Cerebellar nuclear complex (tissue), 1 donor: ENCODE measurements at places on chromosomes 16 and 17.

GRCh38 chr16:66961065-66961744 is at the start of gene CES3:
Gene CES3, plus strand, starts transcription at chr16:66961266. Its CDS starts 42 bp downstream, at chr16:66961308.
- no peak for DNase-seq

GRCh38 chr16:9176547-9177418 is 85.3 kb downstream of the HAPSTR1 start:
- DNase-seq = no peak

DNA sequence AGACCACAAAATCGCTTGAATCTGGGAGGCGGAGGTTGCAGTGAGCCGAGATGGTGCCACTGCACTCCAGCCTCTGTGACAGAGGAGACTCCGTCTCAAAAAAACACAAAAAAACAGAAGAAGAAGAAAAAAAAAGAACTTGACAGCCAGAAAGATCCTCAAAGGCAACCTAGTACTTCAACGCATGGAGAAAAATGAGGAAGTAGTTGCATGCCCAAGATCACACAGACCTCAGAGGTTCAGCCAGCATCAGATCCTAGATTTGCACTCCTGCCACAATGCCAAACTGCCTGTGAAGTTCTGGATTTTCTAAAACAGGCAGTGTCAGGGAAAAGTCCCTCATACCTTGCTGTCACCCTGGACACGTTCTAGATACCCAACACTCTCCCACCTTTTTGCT is 1.5 kb downstream of the ATPAF2 start:
- no peak for DNase-seq

GRCh38 chr17:31493656-31494155 is 102.2 kb downstream of the RAB11FIP4 start:
- DNase-seq = no peak

DNA sequence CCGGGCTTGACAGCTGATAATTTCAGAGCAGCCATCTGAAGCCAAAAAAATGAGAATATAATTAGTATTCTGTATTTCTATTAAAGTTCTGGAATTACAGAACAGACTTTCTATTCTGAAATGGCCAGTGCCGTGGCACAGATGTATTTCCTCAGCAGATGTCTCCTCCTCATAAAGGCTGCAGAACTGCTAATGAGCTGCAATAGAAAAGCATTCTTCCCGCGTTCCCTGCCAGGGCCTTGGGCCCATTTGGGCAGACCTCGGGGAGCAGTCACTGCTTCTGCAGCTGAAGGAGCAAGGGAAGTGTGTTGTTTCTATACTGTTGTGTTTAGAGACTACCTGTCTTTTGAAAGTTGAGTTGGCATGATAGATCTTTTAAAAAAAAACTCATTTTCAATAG is 152.6 kb upstream of the CACNG5 start:
- no peak for DNase-seq

- no peak for DNase-seq
Observed at GRCh38 chr17:39400547-39401411, 647 bp downstream of the FBXL20 start.

DNA sequence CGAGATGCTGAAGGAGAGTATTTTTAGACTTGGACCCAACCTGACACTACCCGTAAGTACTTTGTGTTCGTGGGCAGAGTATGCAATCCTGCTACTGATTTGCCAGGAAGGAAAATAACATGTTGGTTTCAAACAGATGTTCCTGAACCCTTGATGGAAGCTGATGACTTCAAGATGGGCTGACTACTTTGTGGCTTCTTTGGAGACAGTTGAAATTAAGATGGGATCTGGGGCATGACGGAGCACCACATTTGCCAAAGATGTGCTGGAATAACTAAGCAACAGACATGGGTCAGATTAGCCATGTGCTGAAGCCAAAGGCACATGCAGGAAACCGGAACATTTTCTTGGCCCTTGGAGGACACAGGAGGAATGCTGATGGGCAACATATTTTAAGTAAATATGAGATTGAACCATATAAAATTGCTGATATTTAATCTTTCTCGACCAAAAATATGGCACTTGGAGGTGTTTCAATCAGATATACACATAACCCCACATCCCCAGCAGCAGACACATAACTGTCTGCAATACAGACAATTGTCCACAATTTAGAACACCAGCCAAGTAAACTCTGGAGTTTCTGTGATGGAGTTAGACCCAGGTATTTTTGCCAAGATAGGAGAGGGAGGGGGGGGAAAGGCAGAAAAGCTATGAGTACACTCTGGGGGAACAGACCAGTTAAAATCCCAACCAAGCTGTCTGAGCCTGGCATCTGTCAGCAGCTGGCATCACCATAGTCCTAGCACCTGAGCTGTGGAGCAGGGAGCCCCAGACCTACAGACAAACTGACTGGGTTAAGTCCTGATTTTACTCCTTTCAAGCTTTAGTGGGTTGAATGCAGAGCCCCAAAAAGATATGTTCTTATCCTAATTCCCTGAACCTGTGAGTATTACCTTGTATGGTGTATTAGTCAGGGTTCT is 329.4 kb upstream of the CDH5 start:
- no peak for DNase-seq

DNA sequence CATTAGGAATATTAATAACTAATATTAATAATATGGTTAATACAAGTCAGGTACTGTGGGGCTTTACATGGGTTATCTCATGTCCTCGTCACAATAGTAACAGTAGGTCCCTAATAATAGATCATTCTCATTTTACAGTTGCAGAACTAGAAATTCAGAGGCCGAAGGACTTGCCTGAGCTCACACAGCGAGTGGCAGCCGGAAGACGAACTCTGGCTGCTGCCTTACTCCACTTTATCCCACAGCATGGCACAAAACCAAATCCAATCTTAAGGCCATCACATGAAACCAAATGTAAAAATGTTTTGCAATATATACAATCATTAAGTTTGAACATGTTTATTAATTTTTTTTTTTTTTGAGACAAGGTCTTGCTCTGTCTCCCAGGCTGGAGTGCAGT is 13.6 kb downstream of the GNA13 start:
- no peak for DNase-seq

DNA sequence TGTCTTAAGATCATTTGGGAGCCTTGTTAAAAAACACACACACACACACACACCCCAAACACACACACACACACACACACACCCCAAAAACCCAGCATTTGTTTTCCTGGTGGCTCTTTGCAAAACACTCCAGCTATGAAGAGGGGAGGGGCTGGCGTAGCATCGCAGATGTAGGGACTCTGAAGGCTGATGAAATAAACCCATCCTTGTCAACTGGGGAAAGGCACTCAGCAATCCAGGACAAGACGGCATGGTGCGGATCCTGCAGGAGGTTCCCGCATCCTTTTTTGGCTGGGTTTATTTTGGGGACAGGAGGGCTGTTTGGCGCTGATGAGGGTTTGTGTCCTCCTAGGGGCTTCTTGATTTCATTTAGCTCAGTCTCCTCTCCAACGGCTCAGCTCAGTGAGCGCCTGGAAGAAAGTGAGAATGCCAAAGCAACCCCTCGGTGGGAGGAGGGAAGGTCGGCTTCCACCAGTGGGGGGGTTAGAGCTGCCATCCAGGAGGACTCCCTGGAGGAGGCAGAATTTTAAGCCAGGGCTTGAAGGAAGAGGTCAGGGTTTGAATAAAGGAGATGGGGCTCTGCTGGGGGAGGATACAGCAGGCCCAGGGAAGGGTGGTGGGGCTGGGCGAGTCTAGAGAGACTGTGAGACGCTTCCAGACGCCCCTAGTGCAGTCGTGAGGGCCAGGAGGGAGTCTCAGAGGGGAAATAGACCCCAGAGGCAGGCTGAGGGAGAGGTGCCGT is 12.4 kb upstream of the GSE1 start:
- no peak for DNase-seq

DNA sequence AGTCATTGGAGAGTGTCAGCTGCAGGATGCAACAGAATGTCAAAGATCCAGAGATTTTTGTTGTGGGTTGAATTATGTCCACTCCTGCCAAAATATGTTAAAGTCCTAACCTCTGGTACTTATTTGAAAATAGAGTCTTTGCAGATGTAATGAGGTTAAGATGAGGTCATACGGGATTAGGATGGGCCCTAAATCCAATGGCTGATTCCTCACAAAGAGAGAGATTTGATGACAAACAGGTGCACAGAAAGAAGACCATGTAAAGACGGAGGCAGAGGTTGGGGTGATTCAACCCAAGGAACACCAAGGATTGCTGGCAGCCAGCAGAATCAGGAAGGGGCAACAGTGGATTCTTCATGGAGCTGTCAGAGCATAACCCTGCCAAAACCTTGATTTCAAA is 34.5 kb upstream of the USP22 start:
- no peak for DNase-seq
